Hematopoietic multipotent progenitor cell treated with erythropoietin and hydrocortisone succinate and interleukin-3 and kit ligand, for 6 days (in vitro differentiated cells): ENCODE measurements at places on chromosomes 3 and 15.

DNA sequence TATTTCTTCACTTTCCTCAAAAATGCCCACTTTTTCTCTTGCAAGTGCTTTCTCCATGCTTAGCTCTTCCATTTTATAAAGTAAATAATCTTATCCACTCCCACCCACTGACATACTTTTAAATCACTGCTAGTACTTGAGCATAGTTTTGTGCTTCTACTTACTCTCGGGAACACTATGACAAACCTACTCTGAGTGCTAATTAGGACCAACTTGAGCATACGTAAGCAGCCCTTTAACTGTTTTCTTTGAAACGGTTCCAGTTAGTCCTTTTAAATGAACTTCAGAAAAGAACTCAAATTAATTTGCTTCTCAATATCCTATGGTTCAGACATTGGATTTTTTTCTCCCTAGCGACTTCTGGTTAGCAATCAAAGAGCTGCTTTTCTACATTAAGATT, 280.0 kb upstream of the SOX2 start:
- no peak for DNase-seq

DNA sequence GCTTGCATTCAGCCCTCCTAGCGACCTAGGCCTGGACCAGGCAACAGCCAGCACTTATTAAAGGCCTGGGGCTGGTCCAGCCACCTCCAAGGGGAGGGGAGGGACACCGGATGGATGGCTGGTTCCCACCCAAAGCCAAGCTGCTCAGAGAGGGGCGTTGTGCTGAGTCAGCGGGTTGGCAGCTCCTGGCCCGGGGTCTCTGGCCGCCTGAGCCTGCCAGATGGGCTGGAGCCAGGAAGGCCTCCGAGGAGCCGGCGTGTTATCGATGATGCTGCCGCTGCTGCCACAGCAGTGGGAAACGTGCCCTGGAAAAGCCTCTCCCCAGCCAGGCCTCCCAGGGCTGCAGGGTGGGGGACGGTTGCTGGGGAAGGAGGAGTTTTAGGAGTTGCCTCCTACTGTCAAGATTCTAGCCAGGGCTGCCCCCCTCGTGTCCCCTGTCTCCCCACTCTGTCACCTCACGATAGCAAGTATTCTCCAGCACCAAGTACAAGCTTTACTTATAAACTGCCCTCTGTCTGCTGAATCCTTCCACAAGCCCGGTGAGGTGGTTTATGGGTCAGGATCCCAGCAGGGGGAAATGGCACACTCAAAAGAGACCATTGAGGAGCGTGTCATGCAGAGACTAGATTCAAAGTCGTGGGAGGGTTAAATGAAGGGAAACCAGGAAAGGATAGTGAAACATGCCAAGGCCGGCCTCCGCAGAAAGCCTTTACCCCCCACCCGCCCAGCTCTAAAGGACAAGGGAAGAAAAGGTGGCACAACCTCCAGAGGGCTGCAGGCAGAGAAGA, 43.2 kb upstream of the TSEN2 start:
- no peak for DNase-seq

DNA sequence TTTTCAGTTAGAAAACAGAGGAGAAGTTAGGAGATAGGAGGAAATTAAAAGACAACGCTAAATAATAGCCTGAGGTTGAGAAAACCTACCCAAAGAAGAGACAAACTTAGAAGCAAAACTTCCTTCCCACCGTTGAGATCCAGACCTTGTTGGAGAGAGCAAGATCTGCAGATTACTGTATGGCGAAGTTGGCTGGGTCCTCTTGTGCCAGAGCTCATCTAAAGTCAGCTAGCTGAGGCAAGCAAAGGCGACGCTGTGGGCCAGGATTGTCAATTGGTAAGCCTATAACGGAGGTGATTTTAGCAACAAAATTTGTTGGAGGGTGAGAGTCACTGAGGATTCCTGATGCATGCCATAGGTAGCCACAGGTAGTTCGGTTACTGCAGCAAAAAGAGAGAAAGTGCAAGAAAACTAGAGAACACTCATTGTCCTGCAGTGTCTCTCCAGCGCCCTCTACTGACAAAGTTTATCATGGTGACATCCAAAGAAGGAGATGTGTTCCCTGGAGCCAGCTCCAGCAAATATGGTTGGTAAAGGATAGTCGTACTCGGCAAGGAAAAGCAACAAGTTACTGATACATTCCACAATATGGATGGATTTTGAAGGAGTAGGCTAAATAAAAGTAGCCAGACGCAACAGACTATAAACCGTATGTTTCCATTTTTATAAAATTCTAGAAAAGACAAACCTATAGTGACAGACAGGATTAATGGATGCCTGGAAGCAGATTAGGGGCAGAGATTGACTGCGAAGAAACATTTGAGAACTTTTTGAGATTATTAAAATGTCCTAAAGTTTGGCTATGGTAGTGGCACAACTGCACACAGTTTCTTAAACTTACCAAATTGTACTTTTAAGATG, 9.8 kb upstream of the OR5K4 start:
- DNase-seq = peak; percentile 68

DNA sequence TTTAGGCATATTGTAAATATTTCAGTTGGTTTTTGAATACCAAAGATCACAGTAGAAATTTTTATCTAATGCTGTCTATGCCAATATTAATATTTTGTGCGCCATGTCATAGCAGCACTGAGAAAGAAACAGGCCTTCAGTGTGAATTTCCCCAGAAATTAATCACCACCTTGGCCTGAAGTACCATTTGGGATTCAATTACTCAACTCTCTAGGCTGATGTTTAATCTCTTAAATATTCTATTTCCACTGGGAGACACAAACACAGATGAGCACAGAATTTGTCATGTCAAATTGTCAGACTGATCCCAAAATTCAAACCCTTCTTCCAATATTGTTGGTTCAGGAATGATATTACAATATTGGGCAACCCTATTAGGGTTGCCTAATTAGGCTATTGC, 509.3 kb downstream of the ROBO1 start:
- no peak for DNase-seq

DNA sequence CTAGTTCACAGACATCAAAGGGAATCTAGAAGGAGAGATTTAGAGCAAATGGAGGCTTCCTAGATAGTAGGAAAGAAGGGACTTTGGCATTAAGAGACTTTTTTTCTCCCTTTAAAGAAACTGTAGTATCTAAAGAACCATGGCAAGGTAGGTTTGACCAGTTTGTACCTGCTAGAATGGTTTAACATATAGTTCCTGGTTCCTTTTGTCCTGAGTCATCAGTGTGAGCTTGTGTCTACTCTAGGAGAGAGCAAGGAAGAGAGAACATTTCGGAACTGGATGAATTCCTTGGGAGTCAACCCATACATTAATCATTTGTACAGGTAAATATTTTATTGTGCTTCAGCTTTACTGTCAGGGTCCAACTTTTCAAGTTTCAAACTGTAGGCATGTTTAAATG, 29.6 kb upstream of the TRPC1 start:
- no peak for DNase-seq

DNA sequence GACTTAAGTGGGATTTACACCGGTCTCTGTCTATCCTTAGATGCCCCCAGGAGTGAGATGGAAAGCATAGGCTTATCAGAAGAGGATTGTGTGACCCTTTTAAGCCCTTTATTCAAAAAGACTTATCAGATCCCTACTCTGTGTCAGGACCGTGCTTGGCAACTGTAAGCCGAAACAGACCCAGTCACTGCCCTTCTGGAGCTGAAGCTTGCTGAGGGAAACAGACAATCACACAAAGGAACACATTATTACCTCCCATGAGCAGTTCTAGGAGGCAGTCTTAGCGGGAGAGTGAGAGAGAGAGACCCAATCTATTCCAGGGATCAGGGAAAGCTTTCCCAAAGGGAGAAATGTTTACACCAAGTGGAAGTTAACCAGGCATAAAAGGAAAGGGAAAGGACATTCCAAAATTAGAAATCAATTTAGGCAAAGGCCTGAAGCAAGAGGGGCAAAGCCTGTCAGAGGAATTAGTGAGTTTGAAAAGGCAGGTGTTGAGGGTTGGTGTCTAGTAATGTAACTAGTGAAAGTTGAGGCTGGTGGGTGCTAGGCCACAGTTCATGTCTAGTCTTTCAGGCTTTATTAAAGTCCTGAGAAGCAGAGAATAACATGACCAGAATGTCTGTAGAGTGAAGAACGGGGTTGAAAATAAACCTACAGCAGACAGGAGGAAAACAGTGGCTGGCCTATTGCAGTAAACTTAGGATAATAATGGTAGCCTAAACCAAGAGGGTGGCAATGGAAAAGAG, 86.7 kb downstream of the THBS1 start:
- DNase-seq = no peak

GRCh38 chr3:47813551-47814177, 10.7 kb downstream of the DHX30 start:
- no peak for DNase-seq

DNA sequence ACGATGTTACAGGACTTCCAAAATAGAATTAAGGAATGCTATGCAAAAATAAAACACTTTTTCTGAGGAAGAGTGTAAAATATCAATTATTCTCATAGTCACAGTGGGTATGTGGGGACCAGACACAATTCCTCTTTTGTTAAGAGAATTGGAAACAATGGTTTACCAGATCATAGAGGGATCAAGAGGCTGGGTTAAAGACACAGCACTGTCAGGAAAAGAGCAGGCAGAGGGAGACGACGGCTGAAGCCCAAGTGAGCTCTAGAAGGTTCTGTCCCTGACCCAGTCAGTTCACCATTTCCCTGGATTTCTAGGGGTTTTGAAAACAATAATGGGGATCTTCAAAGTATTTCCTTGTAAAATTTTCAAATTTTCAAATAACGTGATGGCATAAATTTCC, 54.0 kb upstream of the POLR2M start:
- no peak for DNase-seq

DNA sequence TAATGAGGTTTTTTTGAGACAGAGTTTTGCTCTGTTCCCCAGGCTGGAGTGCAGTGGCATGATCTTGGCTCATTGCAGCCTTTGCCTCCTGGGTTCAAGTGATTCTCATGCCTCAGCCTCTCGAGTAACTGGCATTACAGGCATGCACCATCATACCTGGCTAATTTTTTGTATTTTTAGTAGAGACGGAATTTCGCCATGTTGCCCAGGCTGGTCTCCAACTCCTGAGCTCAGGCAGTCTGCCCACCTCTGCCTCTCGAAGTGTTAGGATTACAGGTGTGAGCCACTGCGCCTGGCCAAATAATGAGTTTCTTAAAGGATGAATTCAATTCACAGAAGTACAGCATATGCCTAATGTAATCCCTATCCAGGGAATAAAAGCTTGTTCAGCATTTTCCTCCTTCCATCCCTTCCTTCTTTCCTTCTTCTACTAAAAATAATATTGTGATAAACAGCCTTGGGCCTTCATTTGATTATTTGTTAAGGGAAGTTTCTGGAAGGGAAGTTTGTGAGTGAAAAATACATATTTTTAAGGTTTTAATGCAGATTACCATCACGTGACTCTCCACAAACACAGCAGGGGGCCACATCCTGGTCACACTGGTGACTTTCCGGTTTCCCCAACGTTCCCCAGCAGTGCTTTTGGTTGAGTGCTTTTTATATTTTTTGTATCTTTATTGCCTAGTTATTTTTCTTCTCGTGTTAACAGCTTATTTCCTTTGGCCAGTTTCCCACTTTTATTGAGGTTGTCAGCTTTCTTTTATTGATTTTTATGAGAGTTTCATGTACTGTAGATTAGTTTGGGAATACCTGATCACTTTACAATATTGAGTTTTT, 116.8 kb downstream of the USP13 start:
- DNase-seq = no peak

- peak; percentile 14 for DNase-seq
Observed at GRCh38 chr3:73868688-73869315, 244.1 kb upstream of the PDZRN3 start.

GRCh38 chr3:186824430-186825139, 17.9 kb upstream of the ADIPOQ start:
- no peak for DNase-seq

- DNase-seq = no peak
Observed at GRCh38 chr3:120854908-120855526, 53.0 kb upstream of the STXBP5L start.

DNA sequence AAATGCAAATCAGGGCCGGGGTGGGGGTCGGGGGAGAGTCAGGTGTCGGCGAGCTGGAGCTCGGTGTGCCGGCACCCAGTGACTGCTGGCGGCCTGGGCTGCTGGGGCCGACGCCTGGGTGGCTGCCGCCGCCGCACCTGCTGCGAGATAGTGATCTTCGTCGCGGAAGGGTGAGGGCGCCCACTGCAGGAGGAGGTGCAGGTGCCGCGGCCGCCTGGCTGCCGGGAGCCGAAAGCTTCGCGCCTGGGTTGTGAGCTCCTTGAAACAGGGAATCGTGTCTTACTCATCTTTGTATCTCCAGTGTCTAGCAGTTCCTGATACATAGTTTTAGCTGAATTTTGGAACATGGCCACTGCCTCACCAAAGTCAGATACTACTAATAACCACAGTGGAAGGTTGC, 64.0 kb upstream of the CPOX start:
- DNase-seq = peak; percentile 54

DNA sequence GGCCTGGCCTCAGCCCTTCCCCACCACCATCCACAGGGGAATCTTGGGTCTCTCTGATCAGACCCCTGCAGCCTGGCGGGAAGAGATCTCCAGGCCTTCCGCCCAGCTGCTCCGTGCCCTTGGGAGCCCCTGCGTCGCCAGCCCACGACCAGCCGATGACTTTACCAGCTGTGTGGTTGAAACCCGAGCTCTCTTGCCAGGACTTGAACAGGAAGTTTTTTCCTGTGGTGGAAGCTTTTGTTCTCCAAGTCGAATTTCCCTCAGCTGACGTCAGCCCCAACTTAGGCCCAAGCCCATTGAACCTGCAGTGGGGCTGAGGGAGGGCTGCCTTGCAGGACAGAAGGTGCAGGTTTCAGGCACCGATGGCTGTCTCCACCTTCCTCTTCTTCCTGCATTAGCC, 51.7 kb upstream of the SMAD3 start:
- no peak for DNase-seq

- DNase-seq = no peak
Observed at GRCh38 chr15:99969261-99969920, 236.2 kb upstream of the LYSMD4 start.

DNA sequence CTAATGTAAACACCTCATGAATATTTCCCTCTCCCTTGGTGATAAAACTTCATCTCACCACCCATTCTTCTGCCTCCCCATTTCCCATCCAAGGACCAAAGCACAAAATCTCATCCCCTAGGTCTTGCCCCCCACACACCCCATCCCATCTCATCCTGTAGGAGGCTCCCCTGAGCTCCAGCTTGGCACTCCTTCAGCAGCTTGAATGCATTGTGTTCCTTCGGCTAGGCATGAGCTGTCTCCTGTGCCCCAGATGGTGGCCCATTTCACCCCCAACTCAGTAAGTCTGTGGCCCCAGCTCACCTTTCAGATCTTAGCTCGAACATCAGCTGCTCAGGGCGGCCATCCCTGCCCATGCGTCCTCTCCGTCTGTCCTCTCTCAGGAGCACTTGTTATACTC, 203.6 kb upstream of the NR2F2 start:
- DNase-seq = no peak

DNA sequence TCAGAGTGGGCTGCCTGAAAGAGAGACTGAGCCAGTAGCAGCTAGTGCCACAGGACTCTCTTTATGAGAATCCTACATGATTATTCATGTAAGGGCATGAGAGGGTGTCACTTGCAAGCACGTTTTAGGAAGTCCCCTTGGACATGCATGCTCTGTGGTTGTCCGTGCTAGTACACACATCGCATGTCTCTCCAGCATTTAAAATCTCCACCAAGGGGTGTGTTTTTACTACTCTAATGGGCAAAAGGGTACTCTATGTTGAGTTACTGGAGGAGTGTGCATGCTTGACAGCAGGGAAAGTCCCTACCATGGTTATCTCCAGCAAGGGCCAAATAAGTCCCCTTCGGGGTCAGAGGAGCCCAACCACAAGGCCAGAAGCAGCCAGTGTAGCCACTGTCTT, 70.7 kb downstream of the DCLK3 start:
- no peak for DNase-seq
